ENCODE measurements at places on chromosomes 3 and 15.

- no peak for DNase-seq
Measured at GRCh38 chr3:155233213-155233612, 60.3 kb downstream of the STRIT1 start.

- no peak for DNase-seq
Measured at GRCh38 chr15:56948764-56949101, 30.3 kb downstream of the TCF12 start.

DNA sequence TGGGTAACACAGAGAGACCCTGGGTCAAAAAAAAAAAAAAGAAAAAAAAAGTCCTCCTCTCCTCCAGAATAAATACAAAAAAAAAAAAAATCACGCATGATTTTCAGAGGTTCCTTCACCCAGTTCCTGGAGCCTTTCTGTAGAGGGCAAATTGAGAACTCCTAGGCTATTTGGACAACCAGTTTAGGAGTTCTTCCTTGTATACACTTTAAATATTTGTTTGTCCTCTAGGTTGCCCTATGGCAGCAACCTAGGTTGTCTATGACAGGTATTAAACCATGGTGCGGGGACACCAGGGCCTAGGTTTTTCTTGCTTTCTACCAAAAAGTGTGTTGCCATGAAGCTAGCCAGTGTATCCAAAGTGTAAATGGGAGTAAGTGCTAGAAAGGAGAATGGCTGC is 3.8 kb upstream of the ZFYVE19 start:
- DNase-seq: no peak

- DNase-seq: no peak
Measured at GRCh38 chr15:47614360-47615011, 102.8 kb upstream of the SEMA6D start.

GRCh38 chr3:125375950-125376679 is 990 bp upstream of the ZNF148 start:
- no peak for DNase-seq

- DNase-seq: no peak
Measured at GRCh38 chr3:17140670-17141505, 256.1 kb downstream of the PLCL2 start.

DNA sequence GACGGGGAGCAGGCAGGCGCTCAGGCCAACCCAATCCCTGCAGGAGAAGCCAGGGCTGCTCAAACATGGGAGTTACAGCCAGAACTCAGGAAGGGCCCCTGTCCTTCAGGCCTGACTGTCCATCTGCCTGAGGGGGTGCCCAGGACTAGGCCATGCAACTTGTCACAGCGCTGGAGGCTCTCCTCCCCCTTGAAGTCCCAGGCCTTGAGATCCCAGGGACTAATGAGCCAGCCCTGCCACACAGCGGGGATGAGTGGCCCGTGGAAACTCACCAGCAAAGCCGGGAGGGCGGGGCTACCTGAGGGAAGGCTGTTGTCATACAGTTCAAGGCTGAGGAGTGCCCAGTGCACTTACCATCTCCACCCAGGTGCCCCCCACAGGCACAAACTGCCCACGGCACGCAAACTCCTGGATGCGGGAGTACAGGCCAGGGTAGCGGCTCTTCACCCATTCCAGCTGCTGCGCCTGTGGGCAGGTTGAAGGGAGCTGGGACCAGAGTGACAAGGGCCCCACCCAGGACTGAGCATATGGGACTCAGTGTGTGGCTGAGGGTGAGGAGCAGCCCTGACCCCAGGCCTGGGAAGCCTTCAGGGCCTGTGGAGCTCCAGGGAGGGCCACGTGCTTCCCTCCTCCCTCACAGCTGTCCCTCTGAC is 6.3 kb downstream of the MAN2C1 start:
- no peak for DNase-seq

- no peak for DNase-seq
Measured at GRCh38 chr3:12557473-12558100, 700 bp downstream of the MKRN2 start.

DNA sequence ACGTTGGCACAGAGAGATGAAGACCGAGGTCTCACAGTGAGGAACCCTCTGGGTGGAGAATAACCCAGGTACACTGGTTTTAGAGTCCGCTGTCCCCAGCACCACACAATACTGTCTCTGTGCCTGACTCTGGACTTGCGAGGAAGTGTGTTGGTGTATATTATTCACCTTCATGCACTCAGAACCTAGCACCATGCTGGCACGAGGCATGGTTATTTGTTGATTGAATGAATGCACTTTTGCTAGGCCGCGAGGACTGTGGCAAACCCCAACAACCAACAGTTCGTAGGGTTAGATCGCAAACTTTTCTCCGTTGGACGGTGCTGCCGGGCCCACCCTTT is 484 bp upstream of the C3orf52 start:
- no peak for DNase-seq

DNA sequence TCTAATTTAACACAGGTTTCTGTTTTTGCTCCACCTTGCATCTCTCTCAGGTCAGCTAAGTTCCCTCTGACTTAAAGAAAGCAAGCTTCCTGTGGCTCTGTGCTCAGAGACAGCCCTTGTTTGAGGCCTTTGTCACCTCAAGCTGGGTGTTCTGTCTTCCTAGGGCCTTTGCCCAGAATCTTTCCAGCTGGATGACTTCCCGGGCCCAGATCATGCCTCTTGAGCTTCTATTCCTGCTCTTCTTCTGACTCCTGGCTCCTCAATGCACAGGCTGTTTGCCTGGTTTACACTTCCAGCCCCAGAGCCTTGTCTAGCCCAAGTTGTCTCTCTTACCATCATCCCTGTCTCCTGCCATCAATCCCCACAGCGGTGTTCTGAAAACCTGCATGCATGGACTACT is 300.6 kb downstream of the VPS13C start:
- no peak for DNase-seq

DNA sequence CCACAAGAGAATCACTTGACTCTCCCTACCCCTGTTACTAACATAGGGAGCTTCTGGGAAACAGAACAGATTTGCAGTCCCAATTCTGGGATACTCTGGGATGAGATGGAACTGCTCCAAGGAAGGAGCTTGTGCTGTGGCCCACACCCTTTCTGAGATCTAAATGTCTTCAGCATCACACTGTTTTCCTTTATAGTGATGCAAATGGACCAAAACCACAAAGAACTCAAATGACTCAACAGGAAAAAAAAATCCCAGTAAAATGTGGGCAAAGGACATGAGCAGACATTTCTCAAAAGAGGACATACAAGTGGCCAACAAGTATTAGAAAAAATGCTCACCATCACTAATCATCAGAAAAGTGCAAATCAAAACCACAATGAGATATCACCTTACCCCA is 155.6 kb downstream of the NECTIN3 start:
- no peak for DNase-seq

GRCh38 chr3:157429708-157430107 is 6.9 kb upstream of the PTX3 start:
- DNase-seq: no peak

GRCh38 chr15:59879506-59880265 is 124.4 kb upstream of the FOXB1 start:
- no peak for DNase-seq

GRCh38 chr3:33037471-33037870 is 59.5 kb downstream of the GLB1 start:
- DNase-seq: no peak

DNA sequence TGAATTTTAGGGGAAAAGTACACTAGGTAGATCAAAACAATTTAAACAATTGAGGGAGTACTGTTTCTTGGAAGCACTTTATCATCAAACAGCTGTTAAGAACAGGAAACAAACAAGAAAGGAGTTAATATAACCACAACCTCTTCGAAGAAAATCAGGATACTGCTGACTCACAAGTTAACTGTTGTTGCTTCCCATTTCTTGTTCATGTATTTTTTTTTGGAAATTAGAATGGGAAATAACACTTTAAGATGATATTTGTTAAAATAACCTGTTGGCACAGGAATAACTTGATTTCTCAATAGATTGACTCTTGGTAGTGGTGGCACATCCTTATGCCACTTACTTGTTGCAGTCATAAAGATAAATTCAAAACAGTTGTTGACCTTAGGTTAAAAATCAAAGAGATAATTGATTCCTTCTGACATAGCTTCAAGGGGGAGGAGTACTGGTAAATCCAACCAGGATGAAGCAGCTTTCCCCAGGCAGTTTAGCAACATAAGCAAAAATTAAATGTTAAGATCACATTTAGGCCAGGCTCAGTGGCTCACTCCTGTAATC is 3.3 kb downstream of the BNIP2 start:
- DNase-seq: no peak

DNA sequence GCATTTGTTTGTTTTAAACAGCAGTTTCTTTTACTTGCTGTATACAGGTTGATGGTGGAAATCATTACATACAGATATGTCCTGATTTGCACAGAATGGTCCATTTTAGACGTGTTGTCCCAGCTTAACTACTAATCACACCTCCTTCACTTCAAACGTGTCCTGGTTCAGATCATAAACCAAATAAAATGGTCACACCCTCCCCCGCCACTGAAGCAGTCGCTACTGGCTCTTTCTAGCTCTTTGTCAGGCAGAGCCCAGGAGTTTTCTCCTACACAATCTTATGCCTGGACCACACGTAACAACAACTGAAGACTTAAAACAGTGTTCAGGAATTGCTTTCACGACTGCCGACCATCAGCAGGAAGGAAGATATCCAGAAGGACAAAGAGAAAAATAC is 73.6 kb downstream of the MESD start:
- no peak for DNase-seq

- no peak for DNase-seq
Measured at GRCh38 chr15:45026651-45027190, 3.7 kb downstream of the SORD start.

GRCh38 chr3:45670991-45671390 is 18.2 kb upstream of the SACM1L start:
- DNase-seq: no peak

- DNase-seq: no peak
Measured at GRCh38 chr3:25362118-25362517, 65.9 kb upstream of the RARB start.

DNA sequence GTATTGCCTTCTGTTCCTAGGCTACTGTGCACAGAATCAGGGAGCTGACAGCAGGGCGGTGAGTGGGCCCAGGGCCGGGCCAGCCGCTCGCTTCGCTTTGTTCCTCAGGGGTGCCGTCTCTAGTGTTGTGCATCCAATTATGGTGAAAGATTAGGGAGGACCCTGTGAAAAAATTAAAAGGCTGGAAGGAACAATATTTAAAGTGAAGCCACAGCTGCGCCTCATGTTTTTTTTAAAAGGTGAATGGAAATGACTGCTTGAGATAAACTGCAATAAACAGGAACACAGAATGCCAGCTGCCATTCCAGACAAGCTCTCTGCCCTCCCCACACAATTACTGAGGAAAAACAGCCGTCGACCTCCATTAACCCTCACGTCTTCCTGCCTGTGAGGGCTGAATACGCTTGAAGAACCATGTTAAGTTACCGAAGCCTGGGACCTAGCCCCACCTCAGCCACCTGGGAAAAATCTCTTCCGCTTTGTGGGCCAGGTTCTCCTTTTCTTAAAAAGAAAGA is 132.0 kb upstream of the IL12A start:
- DNase-seq: peak; percentile 88

DNA sequence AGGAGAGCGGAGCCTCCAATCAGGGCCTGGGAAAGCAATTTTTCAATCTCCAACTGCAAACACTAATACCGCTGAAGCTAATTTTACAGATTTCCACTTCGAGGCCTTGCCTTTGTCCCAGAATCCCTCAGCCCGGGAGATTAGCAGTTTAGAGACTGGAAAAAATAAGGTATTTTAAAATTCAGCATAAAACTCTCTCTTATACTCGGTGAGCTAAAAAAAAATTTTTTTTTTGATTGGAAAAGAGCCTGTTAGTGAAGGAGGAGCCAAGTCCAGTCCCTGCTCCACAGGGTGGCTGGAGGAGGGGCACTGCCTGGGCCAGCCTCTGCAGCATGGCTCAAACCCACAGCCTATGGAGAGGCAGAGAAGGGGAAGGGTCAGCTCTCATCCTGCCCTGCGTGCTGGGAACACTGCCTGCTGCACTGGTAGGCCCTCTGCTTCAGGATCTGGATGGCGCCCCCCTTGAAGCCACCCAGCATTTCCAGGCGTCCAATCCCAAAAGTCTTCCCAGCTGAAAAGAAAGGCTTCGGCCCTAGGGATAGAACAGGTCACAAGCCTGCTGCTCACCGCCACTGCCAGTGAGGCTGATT is 48.9 kb downstream of the CACNA2D2 start:
- DNase-seq: peak; percentile 67

DNA sequence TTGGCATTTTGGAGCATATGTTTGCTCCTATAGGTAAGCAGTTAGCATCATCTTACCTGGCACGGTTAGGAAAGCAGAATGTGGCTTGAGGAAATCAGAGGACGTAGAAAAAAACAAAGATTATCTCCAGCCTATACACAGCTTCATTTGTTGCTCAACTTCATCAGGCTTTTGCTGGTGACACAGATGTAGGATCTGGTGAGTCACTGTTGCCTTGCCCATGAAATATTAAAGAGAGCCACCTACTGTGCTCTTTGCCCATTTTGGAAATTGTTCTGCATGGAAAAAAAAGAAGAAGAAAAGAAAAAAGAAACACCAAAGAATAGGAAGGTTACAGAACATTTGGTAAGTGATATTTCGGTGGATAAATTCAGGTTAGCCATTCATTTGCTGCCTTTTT is 3.8 kb downstream of the IL1RAP start:
- DNase-seq: no peak

- DNase-seq: no peak
Measured at GRCh38 chr3:24401090-24401810, 93.4 kb downstream of the THRB start.

DNA sequence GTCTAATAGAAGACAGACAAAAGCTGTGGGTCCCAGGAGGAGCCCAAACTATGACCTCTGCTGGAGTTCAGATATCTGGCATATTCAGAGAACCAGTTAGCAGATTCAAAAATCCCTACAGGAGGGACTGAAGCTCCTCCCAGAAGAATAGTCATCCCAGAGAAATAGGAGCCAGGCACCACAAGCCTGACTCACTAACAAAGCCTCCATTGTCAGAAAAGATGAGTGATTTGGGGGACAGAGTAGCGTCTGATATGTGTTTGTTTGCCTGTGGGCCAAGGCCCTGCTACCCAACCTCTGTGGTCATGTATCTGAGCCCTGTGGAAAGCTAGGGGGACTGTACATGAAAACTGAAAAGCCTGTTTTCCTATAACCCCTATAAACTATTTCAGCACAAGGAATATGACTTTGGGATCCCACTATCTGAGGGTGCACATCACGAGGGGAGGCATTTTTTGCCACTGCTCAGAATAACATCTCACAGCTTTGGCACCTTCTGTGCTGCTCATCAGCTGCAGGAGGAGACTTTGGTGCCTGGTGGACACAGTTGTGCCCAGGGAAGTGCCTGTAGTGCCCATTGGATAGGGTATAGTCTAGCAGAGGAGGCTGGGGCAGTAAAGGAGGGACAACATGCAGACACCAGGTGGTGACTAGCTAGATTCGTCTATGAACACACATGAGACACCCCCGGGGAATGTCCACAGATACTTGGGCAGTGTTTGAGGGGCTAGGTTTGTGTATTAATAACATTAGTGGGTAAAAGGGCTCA is 9.7 kb upstream of the LARP6 start:
- DNase-seq: no peak

- no peak for DNase-seq
Measured at GRCh38 chr3:56884387-56884786, 82.6 kb upstream of the ARHGEF3 start.

- DNase-seq: no peak
Measured at GRCh38 chr15:71043373-71043772, 71.9 kb upstream of the THSD4 start.

All from retina (tissue), 1 donor.